DND-41 (cell line): ENCODE measurements at places on chromosomes 3 and 15.
A peak's percentile ranks its signal among the peaks of the same experiment; 100 is the strongest.

GRCh38 chr3:100761211-100761942 is 52.1 kb downstream of the TFG start:
- H3K27ac ChIP-seq: no peak overlapping the region
- H3K36me3 ChIP-seq: no peaks in the 10 kb centered on the region
- H3K4me1 ChIP-seq: no peaks in the 10 kb centered on the region
- no peak overlapping the region for H3K4me3 ChIP-seq

DNA sequence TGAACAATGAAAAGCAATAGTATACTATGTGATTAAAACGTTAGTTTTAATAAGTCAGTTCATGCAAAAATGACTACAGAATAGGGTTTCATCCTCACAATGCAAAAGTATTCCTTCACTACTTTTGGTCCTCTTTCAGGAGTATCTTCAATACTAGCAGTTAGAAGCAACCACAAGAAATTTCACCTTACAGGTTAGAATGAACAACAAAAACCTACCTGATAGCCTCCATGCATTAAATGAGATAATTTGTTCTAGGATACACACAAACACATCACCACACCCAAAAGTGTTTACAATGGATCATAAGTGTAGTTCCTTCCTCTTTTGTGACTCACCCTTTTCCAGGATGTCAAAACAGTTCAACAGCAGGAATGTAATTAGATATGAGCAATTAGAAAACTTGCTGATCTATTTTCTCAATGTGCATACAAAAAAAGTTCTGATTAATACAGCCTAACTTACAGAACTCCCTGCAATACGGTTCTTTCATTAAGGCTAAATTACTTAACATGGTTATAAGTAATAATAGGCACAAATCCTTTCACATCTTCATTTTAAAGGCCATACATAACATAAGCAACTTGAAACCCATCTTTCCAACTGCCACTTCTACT is 21.6 kb downstream of the UACA start:
- H3K27ac ChIP-seq: no peak overlapping the region
- H3K36me3 ChIP-seq: no peaks in the 10 kb centered on the region
- peaks cover 9% of the 10 kb centered on the region for H3K27me3 ChIP-seq

GRCh38 chr15:26125664-26126063 is 262.5 kb upstream of the ATP10A start:
- H3K4me3 ChIP-seq: no peak overlapping the region
- H3K36me3 ChIP-seq: no peaks in the 10 kb centered on the region
- H3K4me1 ChIP-seq: no peaks in the 10 kb centered on the region
- H3K27me3 ChIP-seq: no peaks in the 10 kb centered on the region
- no peak overlapping the region for H3K27ac ChIP-seq

DNA sequence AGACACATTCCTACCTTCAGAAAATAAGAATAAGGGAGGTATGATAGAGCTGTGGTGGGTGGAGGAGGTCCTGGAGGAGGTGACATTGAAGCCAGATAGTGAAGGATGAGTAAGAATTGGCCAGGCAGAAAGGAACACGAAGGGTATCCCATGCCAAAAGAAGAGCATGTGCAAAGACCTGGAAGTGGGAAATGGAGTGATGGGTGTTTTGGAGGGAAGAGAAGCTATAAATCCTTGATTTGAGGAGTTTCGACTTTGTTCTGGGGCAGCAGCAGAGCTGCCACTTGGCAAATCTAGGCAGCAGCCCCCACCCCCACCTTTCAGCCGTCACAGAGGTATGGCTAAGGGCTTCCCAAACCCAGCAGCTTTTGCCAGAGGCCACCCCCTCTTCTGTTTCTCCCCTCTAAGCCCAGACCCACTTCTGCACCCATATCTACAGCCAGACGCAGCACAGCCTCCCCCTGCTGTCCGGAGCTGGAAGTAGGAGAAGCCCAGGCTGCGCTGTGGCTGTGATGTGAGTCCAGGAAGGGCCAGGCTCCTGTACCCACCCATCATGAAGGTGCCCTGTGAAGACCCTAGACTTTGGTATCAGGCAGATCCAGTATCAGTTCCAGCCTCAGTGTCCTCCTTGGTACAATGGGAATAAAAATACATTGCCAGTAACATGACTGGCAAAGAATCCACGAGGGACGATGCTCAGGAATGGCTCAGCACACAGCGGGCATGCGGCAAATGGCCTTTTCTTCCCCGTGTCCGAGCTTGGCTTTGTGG is 188.7 kb upstream of the LINGO1 start:
- peaks cover under 1% of the 10 kb centered on the region for H3K27me3 ChIP-seq
- no peaks in the 10 kb centered on the region for H3K4me1 ChIP-seq
- peak; percentile 43 for DNase-seq
- H3K27ac ChIP-seq: no peak overlapping the region
- no peaks in the 10 kb centered on the region for H3K36me3 ChIP-seq
- H3K4me3 ChIP-seq: no peak overlapping the region

DNA sequence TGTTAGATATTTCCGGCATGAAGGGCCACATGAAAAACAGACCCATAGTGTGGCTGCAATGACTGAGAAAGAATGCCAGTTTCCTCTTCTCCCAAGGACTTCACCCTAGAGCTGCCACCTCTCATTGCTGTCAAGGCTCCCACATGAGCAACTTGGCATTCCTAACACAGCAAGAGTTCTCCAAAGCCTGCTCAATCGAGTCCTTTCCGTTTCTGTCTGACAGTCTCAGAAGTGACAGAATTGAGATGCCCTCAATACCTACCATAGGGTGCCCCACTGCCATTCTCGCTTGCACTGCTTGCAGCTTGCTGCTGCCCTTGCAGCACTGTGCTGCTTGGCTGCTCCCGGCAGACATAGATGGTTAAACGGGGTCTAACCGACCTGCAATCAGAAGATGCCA is 44.3 kb downstream of the UBP1 start:
- H3K4me3 ChIP-seq: no peak overlapping the region
- no peak overlapping the region for H3K27ac ChIP-seq
- peaks cover 98% of the 10 kb centered on the region for H3K36me3 ChIP-seq
- H3K4me1 ChIP-seq: no peaks in the 10 kb centered on the region

DNA sequence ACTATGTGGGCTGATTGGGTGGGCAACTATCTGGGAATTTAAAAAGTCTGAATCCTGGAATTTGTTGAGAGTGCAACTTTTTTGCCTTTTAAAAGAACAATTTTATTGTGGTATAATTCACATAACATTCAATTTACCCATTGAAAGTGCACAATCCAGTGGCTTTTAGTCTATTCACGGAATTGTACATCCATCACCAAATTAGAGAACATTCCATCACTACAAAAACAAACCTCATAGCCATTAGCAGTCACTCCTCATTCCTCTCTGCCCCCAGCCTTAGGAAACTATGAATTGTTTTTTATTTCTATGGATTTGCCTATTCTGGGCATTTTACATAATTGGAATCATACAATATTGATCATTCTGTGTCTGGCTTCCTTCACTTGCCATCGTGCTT is 101.8 kb upstream of the ALDH1A3 start:
- H3K27ac ChIP-seq: no peak overlapping the region
- DNase-seq: no peak
- no peaks in the 10 kb centered on the region for H3K4me1 ChIP-seq
- no peaks in the 10 kb centered on the region for H3K27me3 ChIP-seq
